ENCODE measurements at places on chromosomes 7 and 10.

DNA sequence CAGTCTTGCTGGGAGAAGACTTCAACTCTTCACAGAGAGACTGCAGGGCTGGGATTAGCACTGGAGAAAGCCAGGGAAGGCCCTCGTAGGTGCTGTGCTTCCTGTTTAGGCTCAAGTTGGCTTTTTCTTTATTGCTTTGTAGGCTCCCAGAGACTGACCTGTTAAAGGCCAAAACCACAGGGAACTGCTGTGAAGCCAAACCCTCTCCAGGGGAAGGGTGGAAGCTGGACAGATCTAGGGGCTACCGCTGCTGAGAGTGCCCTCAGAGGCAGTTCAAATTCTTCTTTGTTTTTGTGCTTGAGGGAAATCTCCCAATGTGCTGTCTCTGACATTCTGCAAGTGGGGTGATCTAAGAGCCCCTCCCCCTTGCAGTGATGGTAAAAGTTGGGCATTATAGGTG is 198.4 kb downstream of the CNTNAP2 start:
- DNase-seq: no peak

GRCh38 chr10:119655566-119656001 is 4.4 kb downstream of the BAG3 start:
- no peak for DNase-seq

GRCh38 chr10:24456322-24456721 is 247.4 kb downstream of the KIAA1217 start:
- DNase-seq: no peak

DNA sequence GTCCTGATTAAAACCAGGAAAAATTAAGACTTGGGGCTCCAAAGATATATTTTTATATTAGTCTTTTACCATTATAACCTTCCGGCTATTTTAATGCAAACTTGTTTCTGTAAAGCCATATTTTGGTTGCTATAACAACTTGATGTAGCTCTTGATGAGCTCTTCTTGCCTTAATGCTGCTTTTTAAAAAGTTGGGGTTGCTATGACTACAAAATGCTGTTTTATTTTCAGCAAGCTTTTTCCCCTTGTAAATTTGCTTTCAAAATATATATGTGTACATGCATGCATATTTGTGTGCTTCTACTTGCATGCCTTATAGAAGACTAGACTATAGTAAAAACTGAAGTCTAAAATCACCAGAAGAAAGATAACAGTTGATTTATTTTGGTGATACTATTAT is 99.7 kb downstream of the CSTF2T start:
- no peak for DNase-seq

DNA sequence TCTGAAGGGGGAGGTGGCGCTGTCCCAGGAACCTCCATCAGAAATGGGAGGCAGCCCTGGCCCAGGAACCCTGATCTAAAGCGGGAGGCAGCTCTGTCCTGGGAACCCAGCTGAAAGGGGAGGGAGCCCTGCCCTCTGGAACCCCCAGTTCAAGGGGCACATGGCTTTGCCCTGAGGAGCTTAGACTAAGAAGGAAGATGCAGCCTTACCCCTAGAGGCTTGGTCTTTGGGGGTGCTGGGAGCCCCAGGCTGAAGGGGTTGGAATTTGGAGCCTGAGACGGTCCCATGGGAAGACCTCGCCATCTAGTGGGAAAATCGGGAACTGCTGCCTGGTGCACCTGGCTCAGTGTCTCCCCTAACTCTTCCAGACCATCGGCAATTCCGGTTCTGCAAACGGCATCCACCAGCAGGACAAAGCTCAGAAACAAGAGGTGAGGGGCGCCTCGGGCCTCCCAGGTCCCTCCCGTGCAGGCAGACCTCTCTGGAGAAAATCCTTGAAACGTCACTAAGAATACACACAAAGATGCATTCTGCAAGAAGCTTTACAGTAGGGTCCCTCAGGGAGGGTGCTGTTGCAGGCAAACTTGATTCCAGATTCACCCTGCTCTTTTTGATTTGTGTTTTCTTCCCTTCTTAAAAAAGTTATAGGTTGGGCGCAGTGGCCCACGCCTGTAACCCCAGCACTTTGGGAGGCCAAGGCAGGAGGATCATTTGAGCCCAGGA is 52.4 kb upstream of the GTF2IRD1 start:
- no peak for DNase-seq

GRCh38 chr10:50431791-50432190 is 180.5 kb upstream of the ASAH2 start:
- DNase-seq: no peak

- DNase-seq: no peak
Measured at GRCh38 chr7:51645702-51646298, 329.2 kb upstream of the COBL start.

- DNase-seq: no peak
Measured at GRCh38 chr7:96017877-96018276, 245.5 kb downstream of the DYNC1I1 start.

- no peak for DNase-seq
Measured at GRCh38 chr7:47751043-47751442, 169.1 kb upstream of the TNS3 start.

- no peak for DNase-seq
Measured at GRCh38 chr7:104838537-104839299, 175.3 kb upstream of the KMT2E start.

DNA sequence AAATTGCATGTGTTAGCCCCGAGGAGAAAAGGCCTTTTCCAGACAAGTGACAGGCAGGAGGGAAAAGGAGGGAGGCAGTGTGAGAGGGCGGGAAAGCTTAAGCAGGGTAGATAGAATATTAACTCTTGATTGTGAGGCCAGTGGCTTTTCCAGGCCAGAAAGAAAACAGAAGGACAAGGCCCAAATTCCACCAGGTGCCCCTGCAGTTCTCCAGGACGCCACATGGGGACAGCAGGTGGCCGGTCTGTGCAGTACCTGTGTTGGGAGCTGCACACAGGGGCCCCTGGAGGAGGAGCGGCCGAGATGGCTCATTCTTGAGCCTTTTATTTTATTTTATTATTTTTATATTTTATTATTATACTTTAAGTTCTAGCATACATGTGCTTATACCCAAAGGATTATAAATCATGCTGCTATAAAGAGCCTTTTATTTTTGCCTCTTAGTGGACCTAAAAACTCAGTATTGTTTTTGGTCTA is 141.3 kb upstream of the KLF14 start:
- no peak for DNase-seq

DNA sequence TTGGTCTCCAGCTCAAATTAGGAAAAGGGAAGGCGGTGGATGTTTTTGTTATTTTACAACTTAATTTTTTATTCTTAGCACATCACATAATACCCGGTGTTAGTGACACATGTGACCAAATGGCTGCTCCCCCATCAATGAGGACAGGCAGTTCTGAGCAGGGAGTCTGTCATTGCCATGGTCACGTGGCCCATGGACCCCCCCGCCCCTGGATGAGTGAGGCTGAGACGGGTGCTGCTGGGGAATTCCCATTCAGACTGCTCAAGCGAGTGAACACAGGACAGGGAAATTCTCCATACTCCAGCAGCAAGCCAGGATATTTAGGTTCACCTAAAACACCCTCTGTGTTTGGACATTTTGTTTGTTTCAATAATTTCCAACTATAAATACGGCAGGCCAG is 34.7 kb upstream of the SLC35B4 start:
- DNase-seq: no peak

DNA sequence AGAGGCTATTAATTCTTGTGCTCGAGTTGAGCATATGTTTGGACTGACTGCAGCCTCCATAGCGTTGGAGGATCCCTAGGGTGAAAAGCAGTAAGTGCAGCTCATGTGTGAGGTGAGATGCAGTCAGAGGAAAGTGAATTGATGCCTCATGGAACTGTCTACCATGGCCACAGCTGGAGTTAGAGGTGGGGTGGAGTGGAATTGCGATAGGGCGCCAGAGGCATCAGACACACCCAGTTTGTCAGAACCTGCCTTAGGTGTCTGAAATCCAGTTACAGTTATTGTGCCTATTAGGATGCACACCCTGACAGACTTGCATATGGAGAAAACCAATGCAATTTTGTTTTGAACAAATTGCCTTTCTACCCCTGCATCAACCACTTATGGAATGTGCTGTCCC is 39.4 kb downstream of the ERLIN1 start:
- DNase-seq: no peak

GRCh38 chr7:36034020-36034419 is 119.0 kb upstream of the EEPD1 start:
- DNase-seq: no peak

GRCh38 chr10:32376097-32376496 is 29.1 kb upstream of the EPC1 start:
- no peak for DNase-seq

DNA sequence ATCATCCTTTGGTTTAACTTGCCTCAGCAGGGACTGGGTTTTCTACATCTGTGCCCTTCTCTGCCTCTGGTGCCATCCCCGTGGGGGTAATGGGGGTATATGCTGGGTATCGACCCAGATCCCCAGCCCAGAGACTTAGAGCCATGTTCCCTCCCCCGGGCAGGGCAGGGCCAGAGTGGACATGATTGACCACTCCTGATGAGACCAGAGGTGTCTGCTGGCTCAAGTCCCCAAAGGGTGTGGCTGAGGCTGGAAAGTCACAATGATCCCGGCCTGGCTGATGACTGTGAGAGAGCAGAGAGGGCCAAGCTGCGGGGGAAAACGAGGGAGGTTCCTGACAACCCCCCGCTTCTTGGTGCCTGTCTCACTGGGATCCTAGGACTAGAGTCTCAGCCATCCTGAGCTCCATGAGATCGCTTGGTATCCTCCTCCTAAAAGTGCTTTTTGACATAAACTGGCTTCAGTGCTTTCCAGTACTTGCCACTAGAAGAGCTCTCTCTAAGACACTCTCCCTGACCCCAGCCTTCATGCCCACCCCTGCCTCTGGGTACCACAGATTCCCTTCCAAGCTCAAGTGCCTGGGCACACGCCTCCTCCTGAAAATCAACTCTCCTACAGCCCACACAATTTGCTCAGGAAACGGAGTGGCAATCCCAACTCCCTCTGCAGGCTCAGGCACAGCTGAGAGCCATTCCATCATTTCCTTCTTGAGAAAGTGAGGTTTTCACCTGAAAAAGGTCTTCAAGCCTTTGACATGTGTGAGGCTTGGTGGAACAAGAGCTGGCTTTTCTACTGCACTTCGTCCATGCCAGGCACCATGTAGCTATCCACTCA is 33.9 kb downstream of the DRGX start:
- DNase-seq: no peak

GRCh38 chr7:81845744-81846241 is 75.9 kb upstream of the HGF start:
- DNase-seq: no peak

DNA sequence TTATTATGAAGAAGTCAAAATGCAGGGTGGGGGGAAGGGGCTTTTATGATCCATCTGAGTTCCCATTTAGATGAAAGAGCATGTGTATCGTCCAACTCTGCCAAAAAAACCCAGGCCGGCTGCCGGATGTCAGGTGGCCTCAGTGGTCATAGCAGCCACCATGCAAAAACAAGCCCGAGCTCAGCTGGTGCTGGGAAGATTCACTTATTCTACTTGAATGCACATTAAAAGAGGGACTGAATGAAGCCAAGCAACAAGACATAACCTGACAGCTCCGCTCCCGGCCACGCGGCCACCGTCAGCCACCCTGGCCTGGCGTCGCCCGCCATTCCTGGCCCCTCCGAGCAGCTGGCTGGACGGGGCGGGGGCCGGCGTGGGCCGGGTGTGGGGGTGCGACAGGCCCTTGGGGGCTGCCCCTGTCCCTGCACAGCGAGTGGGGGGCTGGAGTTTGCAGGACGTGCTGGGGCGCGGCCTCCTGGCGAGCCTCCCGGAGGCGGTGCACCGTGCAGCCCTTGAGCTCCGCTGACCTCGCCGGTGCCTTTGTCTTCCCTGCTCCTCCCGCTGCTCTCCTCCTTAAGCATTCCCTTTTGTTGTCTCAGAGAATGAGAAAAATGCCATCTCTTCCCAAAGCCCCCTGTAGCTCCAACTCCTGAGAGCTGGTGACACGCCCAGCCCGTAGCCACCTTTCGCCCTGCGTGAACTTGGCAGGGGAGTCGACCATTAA is 67.8 kb downstream of the EBF3 start:
- no peak for DNase-seq

DNA sequence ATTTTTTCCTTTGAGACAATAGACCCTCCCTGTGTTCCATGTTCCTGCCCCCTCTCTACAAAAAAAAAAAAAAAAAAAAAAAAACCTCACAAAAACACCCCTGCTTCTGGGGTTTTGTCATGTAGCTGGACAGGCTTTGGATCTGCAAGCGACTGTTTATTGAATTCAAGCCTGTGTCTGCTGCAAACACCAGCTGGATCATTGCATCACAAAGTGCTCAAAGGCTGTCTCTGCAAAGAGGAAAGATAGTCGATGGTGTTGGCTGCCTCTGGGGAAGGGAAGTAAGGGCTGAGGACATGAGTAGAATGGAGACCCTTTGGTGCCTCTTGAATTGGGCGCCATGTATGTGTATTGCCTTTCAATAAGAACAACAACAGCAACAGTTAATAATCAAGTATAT is 471.2 kb downstream of the PLXNA4 start:
- DNase-seq: no peak

- no peak for DNase-seq
Measured at GRCh38 chr10:59366290-59366689, 3.9 kb upstream of the FAM13C start.

DNA sequence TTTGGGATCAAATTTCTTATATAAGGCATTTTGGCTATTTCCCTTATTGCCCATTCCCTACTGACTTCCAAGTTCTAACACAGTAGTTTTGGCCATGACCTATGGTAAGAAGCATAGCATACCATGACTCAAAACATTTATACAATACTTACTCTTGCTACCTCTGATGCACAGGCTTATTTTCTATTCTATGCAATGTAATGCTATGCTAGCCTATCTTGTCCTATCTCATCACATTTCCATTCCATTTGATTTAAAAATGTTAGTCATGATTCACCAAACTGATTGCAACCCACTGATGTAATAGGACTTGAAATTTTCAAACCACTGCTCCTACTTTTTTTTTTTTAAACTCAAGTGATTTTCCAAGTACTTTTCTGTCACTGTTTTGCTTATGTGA is 658.5 kb downstream of the TYW1 start:
- DNase-seq: no peak

DNA sequence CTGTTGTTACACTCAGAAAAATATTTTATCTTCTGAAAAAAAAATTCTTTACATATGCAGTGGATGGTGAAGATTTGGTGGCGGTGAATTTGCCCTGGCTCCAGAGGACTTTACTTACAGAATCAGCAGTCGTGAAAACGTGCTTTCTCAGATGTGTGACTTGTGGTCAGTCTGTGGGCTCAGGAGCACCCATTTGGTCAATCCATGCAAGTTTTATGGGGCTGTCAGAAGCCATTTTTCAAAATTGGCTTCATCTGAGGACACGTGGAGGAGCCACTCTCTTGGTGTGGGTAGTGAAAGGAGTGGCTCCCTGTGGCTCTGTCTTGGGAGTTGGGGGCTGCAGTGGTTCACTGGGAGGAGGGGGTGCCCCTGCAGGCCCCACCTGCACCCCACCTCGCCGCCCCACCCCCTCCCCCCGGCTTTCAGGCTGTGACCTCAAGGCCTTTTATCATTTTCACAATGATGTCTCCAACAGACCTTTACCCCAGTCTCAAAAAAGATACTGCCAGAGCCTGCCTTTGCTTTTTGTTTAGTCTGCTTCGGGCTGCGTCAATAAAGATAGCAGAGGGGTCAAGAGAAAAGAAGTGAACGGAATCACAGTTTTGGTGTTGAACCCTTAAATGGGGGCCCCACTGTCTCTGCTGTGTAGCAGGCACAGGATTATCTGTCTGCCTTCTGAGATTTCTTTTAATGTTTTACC is 137.4 kb downstream of the MGMT start:
- no peak for DNase-seq

GRCh38 chr7:17304926-17305325 is 6.5 kb downstream of the AHR start:
- DNase-seq: no peak

GRCh38 chr10:101901340-101901739 is 57.7 kb upstream of the KCNIP2 start:
- DNase-seq: no peak

- no peak for DNase-seq
Measured at GRCh38 chr10:101575580-101576210, 12.4 kb downstream of the POLL start.

Data from activated gamma-delta T cell (primary cell).